AG09319 (cell line): ENCODE measurements at places on chromosomes 1 and 21.

GRCh38 chr1:113980110-113980509 is 836 bp downstream of the OLFML3 start:
- DNase-seq: no peak

DNA sequence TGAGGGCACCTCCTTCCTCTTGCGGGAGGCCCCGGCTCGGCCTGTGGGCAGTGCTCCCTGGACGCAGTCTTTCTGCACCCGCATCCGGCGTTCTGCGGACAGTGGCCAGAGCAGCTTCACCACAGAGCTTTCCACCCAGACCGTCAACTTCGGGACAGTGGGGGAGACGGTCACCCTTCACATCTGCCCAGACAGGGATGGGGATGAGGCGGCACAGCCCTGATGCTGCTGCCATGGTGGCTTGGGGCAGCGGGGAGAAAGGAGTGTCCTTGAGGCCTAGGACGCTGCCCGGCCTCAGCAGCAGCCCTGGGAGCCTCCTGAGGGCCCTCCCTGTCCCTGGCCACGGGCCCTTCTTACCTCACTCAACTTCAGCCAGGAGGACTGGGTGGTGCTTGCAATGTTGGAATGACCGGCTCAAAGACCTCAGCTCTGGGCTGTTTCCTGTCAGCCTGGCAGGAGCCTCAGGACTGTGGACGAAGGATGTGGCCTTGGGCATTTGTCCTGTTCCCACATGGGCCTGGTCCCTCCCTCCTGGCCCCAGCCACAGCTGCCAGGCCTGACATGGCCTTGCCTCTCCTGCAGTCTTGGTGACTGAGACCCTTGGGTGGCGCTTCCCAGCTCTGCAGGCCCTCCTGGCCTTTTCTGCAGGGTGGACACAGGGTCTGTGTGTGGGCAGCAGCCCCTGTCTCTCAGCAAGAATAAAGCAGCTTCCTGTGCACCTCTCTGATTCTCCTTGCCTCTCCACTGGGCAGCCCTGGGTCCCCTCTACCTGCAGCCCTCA is 45.9 kb downstream of the TRIM11 start:
- no peak for DNase-seq

DNA sequence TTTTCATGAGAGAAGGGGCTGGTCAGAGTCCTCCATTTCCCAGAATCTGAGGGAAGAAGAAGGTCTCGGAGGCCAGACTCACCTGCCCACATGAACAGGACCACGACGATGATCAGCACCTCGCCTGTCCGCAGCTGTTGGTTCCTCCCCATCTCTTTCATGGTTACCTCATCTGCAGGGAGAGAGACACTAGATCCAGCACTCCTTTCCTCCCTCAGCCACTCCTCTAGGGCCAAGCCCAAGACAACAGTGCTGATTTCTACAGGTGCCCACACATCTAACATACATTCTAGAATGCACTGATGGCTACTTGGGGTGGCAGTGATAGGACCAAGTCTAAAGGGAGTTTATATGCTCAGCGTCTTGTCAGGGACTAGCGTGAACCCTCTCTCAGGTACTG is 3.0 kb downstream of the FNDC5 start:
- DNase-seq: no peak

DNA sequence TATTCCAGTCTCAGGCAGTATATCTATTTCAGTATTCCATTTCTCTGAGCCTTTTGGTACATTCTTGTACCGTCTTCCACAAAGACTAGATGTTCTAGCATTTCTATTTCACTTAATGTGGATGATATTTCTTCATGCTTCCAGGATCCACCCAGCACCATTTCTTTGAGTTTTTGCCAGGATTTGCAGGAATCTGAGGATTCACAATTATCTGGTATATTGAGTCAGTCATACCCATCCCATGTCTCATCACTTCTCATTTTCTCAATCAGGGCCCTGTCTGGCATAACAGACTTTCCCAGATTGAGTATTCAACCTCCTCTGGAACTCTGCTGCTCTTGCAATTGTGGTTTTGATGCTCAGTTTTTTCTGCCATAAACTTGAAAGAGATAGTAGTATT is 20.9 kb upstream of the COL11A1 start:
- no peak for DNase-seq

GRCh38 chr1:8077120-8077573 is 51.0 kb upstream of the ERRFI1 start:
- no peak for DNase-seq

DNA sequence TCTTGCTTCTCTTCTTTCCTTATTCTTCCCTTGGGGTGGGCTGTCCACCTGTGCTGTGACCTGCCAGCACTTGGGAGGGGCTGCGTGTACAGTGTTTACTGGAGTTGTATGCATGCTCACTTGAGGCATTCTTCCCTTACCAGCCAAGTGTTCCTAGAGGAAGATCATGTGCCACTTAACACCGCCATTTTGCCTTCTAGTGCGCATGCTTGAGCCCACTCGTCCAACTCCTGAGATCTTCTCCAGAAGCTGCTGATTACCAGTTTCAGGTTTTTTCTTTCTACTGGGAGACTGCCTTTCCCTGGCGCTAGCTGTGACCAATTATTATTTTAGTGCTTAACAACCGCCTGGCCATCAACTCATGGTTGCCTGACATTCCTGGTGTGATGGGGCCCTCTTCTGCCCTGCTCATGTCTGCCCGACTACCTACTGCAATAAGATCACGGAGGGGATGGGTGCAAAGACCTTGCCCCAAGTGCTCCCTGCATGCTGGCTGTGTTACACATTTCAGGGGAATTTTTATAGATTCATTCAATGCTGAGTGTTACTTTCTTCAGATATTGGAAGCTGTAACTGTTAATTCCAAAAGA is 74.2 kb upstream of the B3GALT5 start:
- no peak for DNase-seq

- peak; percentile 18 for DNase-seq
Measured at GRCh38 chr1:1430114-1430982, 5.1 kb upstream of the VWA1 start.

- DNase-seq: no peak
Measured at GRCh38 chr1:201842472-201843027, 13.6 kb downstream of the IPO9 start.

GRCh38 chr1:204702552-204703267 is 17.2 kb upstream of the LRRN2 start:
- DNase-seq: no peak

DNA sequence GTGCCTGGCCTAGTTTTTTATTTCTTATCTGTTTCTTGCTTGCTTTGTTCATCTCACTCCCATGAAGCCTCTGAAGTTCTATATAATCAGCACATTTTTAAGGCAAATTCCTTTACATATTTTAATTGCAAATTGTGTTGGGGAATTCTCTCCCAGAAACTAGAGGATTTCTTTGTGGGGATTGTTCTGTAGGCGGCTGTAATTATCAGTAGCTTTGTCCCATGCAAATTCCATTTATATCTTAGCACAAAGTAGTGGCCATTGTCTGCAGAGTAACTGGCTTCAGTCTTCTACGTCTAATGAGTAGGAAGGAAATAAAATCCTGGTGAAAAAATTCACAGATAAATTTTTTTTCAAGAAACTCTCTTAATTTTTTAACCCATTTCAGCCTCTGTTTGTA is 35.7 kb downstream of the CLEC20A start:
- DNase-seq: no peak

DNA sequence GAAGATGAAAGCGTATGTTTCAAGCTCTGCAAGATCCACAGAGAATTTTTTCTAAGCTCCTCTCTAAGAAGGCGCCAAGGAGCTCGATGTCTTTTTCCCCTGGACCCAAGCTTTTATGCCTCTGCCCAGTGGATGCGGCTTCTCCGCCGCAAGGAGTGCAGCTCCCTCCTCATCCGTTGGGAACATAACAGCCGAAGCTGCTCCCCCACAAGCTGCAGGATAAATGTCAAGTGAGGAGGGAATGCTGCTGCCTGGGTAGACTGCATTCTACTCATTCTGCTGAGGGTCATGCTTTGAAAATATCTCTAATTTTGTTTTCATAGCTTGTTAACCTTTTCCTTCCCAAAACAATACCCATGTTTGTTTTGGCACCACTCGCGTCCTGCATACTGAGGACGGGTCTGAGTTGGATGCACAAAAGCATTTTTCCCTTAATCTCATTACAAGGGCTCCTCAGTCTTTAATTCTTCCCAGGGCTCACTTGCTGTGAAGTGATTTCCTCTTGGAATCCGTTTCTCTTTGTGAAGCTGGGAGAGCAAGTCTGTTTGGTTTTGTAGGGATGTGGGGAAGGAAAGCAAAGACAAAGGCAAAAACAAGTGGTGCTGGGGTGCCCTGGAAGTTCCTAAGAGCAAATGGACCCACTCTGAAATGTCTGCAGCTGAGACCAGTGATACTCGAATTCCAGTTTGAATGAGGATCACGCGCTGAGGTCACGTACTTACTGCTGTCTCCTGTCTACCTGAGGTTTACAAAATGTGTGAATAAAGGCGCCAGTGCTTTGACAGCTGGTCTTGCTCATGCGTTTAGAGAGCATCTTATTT is 134.0 kb upstream of the IRF2BP2 start:
- no peak for DNase-seq

GRCh38 chr1:215285013-215285800 is 202.7 kb downstream of the KCNK2 start:
- DNase-seq: no peak

GRCh38 chr1:36269408-36269838 is 36.7 kb upstream of the SH3D21 start:
- DNase-seq: no peak

- no peak for DNase-seq
Measured at GRCh38 chr1:67792741-67793458, 40.4 kb downstream of the GNG12 start.

- DNase-seq: no peak
Measured at GRCh38 chr21:31829736-31830472, 42.9 kb upstream of the HUNK start.

GRCh38 chr1:56508523-56508983 is 70.8 kb downstream of the PLPP3 start:
- no peak for DNase-seq

GRCh38 chr1:203185585-203185984 is 919 bp downstream of the CHI3L1 start:
- no peak for DNase-seq

GRCh38 chr1:164772635-164773034 is 213.7 kb downstream of the PBX1 start:
- peak; percentile 78 for DNase-seq
